NCI-H510A treated with DMSO at 0.1 percent for 48 hours (cell line): ENCODE measurements at places on chromosomes 16 and 17.
A peak's percentile ranks its signal among the peaks of the same experiment; 100 is the strongest.

- peak; percentile 42 for DNase-seq
These were observed 2.8 kb downstream of the MAPK8IP3 start for GRCh38 chr16:1708768-1709180.

DNA sequence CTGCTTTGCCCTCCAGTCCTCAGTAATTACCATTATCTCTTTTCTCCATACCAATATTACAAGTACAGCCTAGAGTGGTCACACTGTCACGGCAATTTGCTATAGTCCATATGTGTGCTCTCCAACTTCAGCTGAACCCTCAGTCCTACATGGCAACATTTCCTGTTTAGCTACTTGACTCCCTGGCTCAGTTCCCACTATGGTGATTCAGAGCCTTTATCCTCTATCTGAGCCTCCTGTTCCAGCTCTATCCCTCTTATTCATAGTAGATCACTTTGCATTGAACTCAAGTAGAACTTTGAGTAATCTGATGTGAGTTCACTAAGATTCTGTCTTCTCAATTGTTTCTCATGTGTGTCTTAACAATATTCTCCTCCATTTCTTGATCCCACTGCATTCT is 43.7 kb upstream of the GOSR1 start:
- peak; percentile 85 for DNase-seq

DNA sequence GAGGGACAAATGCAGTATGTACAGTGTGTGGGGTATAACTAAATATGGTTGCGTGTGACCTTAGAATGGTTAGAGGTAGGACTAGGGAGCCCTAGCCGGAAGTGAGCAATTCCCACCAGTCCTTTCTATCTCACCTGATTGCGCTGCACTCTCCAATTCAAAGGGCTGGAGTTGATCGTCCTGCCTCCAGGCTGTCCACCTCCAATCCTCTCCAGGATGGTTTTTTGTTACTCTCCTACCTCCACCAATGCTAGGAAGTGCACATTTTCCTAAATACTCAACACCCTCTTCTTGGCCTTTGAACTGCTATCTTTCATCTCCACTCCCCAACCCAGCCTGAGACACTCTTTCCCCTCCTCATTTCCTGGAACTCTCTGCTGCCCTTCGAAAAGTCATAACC is 181.7 kb upstream of the ASIC2 start:
- no peak for DNase-seq

DNA sequence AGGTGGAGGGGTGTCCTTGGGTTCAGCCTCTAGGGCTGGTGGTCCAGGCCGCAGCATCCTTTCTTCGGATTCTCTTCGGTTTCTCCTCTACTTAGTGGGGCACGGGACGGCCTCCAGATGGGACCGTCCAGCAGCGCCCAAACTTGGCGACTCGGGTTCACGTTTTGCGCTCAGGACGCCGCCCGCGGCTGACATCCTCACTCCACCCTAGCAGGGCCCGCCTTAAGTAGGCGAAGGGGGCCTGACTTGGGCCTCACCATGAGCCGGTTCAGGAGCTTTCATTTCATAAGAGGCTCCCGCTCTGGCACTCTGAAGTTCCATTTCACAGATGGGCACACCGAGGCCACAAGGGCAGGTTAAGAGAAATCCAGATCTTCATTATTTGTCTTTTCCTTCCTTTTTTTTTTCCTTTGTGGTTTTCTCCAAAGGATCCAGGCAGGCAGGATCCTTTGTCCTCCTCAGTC is 141.2 kb downstream of the SEC14L1 start:
- peak; percentile 56 for DNase-seq

DNA sequence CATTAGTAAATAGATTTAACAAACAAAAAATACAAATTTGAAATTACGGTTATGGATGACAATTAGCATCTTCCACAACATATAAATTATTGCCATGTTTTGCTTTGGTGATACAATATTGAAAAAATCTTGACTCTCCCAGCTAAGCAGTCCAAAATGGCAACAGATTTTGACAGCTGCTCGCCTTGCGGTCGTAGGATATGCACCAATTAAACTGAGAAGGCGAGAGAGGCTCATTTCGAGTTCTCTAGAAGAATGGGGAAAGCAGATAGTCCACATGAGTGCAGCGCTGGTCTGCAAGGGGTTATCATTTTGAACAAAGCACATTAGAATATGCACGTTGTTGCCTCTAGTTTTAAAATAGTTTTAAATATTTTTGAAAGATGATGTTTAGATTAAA is 55.3 kb downstream of the AKAP1 start:
- DNase-seq = no peak

GRCh38 chr17:69078864-69079263 is 18.1 kb upstream of the ABCA9 start:
- DNase-seq = no peak

GRCh38 chr16:46607529-46607928 is 13.7 kb downstream of the SHCBP1 start:
- peak; percentile 36 for DNase-seq

DNA sequence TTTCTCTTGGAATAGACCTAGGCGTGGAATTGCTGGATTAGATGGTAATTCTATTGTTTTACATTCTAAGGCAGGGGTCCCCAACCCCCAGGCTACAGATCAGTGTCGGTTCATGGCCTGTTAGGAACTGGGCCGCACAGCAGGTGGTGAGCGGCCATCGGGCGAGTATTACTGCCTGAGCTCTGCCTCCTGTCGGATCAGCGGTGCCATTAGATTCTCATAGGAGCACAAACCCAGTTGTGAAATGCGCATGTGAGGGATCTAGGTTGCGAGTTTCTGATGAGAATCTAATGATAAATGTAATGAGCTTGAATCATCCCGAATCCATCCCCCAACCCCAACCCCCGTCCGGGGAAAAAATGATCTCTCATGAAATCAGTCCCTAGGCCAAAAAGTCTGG is 23.0 kb downstream of the NLRC5 start:
- DNase-seq = no peak

DNA sequence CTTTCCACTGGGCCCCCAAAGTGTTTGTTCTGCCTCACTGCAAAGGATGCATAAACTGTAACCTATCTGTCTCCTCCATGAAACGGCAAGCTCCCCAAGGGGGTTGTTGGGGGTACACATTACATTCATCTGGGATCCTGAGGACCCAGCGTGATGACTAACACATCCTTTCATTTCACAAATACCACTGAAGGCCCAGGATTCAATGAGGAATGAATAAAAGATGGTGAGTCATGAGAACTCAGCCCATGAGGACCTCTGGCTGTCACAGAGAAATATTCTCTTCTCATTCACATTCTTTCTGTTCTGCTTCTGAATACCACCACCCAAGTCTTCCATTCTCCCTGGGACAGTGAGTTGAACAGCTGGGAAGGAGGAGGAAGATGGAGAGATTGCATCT is 149.8 kb downstream of the RBFOX3 start:
- DNase-seq = no peak

DNA sequence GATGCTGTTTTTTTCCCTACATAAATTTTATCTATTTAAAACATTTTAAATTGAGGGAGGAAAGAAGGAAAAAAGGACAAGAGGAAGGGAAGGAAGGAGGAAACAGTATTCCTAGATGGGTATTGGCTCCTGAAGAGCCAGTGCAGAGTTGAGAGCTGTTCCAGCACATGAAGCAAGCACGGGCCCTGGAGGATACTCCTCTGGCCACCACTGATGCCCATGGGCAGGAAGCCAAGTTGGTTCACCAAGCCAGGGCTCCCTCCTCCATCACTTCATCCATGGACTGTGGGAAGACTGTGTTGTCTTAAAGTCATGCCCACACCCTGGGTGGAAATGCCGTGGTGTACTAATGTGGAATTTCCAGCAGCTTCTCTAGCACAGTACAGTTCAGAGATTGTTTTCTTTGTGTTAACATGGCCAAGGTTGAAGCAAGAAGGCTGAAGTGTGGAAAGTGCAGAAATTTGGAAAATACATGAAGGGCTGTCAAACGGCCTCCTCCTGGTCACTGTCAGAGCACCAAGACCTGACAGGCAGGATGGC is 23.9 kb upstream of the NOS2 start:
- peak; percentile 33 for DNase-seq

GRCh38 chr16:19142939-19143598 is 25.0 kb upstream of the SYT17 start:
- no peak for DNase-seq

GRCh38 chr17:55430541-55431288 is 9.1 kb upstream of the MMD start:
- no peak for DNase-seq

DNA sequence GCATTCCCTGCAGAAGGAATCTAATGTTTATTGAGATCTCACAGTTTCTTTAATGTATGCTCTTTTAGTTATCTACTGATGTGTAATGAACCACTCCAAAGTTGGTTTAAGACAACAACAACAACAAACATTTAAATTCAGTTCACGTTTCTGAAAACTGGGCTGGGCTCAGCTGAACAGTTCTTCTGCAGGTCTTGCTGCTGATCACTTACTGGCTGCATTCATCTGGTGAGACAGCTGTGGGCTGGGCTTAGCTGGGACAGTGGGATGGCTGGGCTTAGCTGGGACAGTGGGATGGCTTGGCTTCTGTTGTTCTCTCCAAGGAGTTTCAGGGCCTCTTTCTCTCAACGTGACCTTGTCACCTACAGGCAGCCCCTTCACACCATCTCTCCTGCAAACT is 544.3 kb upstream of the CDH5 start:
- DNase-seq = no peak

- DNase-seq = no peak
These were observed 17.4 kb upstream of the MPRIP start for GRCh38 chr17:17024778-17025300.

GRCh38 chr17:28041844-28042656 is 427 bp upstream of the NLK start:
- no peak for DNase-seq

- no peak for DNase-seq
These were observed 7.4 kb upstream of the PSMC5 start for GRCh38 chr17:63819585-63820537.

- DNase-seq = no peak
These were observed 48.6 kb downstream of the TNFRSF13B start for GRCh38 chr17:16923097-16923903.

- DNase-seq = no peak
These were observed 32.5 kb downstream of the RPH3AL start for GRCh38 chr17:320139-320538.

GRCh38 chr17:18185832-18186626 is 2.4 kb downstream of the ALKBH5 start:
- DNase-seq = no peak

GRCh38 chr16:727291-727977 is 528 bp downstream of the HAGHL start:
- no peak for DNase-seq
